ENCODE measurements at places on chromosomes 12 and 14.

GRCh38 chr12:47812797-47813510 lies 6.7 kb downstream of the HDAC7 start:
- no peak for DNase-seq

GRCh38 chr12:65923228-65923627 lies 98.9 kb downstream of the HMGA2 start:
- no peak for DNase-seq

DNA sequence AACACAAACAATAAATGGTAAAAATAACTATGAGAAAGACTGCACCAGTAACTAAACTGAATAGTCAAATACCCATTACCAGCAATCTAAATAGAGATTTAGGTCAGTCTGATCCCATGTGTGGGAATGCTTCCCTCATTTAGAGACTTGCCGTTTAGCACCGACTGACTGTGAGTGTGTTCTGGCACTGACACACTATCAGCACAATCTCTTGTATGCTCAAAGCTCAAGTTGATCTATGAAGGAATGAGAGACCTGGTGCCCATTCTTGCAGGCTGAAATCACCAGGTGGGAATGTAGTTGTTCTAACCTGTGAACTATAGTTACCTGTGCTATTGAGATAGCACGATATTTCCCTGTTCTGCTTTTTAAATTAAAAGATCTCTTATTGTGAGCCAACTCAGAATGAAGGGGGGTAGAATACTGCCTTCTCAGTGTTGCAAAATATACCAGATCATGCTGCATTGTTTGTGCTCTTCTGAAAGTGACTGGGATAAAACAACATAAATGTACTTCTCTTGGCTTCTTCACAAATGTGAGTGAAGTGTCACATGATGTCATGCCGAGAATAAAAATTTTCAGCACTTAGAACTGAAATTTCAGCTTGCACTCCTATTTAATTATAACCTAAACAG lies 99.6 kb downstream of the LIN7A start:
- DNase-seq = peak; percentile 57

DNA sequence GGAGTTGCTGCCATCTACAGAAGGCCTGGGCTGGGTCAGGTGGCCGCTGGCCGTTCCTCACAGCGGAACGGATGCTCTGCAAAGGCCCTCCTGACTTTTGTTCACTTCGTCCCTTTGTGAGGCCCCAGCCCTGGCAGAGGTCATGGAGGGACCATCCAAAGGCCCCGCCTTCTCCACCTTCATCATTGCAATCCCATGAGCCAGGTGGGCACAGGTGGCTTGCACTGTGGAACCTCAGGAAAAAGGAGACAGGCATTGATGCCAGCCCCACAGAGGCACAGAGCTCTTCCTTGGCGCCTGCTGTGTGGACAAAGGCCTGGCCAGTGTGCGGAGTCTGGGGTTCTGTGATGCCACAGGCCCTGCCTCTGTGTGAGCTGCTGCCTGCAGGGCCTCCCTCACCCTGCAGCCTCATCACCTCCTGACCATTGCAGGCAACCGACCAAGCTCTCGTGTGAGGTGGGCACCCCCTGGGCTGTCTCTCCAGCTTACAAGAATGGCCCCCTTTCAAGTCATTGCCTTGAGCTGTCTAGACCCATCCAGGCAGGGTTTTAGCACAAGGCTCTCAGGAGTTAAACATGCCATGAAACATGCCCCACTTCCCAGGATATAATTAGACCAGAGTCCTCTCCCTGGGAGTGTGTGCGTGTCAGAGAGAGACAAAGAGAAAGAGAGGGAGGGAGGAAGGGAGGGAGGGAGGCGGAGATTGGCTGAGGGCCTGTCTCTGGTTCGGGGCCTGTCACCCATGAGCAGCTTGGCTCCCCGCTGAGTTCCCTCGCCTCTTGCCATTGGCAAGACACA lies 19.3 kb downstream of the NFKBIA start:
- peak; percentile 95 for DNase-seq

DNA sequence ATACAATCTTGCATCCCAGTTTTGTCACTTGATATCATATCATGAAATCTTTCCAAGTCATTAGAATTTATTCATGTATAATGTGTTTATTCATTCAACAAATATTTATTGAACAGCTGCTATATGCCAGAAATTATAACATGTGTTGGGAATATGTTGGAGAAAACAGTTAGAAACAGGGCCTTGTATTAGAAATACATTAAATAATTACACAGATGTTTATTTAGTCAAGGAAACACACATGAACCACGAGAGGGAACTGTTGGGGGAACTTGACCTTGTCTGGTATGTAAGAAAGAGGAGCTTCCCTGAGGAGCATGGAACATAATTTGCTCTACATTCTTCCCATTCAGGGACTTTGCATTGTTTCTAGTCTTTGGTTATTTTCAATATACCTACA lies 191.7 kb upstream of the FRMD6 start:
- DNase-seq = no peak

DNA sequence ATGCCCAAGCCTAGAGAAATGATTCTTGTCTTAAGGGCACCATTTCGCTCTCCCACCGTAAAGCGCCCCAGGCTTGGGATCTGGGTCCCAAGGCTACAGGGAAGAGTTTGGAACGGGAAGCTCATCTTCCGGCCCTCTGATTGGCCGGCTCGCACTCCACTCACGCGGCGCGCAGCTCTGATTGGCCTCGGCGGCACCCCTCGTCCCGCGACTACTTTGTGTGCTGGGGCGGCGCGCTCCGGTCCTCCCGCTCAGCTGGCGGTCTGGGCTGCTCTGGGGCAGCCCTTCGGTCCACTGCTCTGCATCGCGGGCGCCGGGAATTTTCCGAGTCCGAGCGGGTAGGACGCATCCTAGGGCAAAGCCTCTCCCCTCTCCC lies 886 bp upstream of the FUT8 start:
- peak; percentile 82 for DNase-seq

DNA sequence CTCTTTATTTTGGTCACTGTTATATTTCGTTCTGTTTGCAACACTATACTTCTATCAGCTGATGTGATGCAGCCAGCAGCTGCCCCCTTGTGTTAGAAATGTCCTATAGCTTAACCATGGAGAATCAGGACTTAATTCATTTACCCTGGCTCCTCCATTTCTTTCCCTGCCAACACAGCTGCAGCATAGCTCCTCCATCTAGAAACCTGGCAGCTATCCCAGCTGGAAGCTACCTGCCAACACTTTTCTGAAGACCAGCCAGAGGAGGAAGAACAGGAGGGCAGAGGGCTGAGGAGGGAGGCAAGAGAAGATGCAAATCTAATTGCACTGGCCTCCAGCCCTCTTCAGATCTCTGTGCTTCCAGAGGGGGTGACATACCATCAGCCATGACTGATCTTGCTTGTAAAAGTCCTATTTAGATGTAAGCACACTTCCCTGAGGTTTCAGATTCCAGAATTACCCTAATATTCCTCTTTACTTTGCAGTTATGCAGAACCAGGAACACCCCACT lies 156.8 kb upstream of the TMEM260 start:
- DNase-seq = peak; percentile 77

GRCh38 chr12:67220065-67220464 lies 49.1 kb upstream of the CAND1 start:
- DNase-seq = no peak

DNA sequence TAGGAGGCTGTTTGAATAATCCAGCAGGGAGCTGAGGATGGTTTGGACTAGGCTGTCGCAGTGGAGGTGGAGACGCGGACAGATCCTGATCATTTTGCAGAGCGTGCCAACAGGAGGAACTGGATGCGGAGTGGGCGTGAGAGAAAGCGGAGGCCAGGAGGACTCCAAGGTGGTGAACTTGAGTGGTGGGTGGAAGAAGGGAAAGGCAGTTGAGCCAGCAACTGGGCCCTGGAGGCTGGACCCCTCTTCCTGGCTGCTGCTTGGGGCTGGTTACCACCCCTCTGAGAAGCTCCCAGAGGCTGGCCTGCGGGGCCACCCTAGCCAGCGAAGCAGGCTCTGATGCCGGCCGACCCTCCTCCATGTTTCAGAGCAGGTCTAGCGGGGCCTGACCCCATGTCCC lies 56.8 kb upstream of the KCNA1 start:
- DNase-seq = no peak

GRCh38 chr12:128394137-128394536 lies 127.2 kb downstream of the TMEM132C start:
- no peak for DNase-seq

- peak; percentile 55 for DNase-seq
Measured at GRCh38 chr12:68119724-68120211, 39.8 kb downstream of the IFNG start.

- no peak for DNase-seq
Measured at GRCh38 chr12:57989838-57990237, 48.5 kb downstream of the ATP23 start.

DNA sequence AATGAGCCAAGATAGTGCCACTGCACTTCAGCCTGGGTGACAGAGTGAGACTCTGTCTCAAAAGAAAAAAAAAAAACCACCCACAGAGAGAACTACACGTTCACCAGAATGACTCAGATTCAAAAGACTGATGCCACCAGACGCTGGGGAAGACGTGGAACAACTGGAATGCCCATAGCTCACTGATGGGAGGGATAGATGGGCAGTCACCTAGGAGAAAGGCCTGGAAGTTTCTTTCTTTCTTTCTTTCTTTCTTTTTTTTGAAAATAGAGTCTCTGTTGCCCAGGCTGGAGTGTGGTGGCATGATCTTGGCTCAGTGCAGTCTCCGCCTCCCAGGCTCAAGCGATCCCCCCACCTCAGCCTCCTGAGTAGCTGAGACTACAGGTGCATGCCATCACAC lies 10.0 kb upstream of the KLC1 start:
- no peak for DNase-seq

DNA sequence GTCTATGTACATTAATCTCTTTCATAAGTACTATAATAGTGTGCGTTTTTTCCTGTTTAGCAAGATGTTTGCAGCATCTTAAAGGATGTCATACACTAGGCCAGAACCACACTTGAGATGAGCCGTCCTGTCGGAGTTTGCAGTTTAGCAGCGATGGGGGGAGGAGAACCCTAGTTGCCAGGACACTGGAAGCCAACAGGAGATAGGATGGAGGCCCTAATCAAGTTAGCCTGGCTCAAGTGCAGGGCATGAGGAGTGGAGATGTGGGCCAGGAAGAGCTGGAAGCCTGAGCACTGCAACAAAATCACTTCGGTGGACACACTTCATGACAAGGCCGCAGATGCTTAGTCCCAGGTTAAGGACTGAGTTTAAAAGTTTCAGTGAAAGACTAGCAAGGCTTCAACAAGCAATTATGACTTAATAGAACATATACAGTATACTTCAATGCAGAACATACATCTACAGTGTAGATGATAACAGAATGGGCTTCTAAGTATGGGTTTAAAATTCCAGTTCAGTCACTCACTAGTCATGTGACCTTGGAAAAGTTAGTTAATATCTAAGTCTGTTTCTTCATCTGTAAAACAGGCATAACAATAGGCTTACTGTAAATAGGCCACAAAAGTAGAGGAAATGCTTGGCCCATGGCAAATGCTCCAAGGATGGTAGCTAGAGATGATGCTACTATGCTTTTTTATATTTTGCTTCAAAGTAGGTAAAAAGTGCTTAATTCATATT lies 77.1 kb downstream of the PTPN21 start:
- no peak for DNase-seq

GRCh38 chr12:103758310-103759089 lies 82.5 kb downstream of the NT5DC3 start:
- no peak for DNase-seq

DNA sequence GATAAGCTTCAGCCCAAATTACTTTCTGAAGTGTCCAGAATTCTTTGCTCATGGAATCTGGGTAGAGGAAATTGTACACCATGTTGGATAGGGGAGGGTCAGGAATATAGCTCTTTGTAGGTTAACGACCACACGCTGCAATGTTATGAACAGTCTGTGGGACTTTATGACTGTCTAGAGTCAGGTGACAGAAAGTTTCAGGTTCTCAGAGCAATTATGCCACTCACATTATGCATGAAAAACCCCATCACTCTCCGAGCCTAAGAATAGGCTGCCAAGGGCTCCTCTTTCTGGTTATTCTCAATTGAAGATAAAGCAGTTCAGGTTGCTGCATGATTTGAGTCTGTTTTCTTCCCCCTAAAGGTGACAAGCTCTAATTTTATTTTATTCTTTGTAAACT lies 430.9 kb downstream of the ATP23 start:
- DNase-seq = no peak

GRCh38 chr12:123151457-123152454 lies 866 bp upstream of the PITPNM2 start:
- peak; percentile 39 for DNase-seq

DNA sequence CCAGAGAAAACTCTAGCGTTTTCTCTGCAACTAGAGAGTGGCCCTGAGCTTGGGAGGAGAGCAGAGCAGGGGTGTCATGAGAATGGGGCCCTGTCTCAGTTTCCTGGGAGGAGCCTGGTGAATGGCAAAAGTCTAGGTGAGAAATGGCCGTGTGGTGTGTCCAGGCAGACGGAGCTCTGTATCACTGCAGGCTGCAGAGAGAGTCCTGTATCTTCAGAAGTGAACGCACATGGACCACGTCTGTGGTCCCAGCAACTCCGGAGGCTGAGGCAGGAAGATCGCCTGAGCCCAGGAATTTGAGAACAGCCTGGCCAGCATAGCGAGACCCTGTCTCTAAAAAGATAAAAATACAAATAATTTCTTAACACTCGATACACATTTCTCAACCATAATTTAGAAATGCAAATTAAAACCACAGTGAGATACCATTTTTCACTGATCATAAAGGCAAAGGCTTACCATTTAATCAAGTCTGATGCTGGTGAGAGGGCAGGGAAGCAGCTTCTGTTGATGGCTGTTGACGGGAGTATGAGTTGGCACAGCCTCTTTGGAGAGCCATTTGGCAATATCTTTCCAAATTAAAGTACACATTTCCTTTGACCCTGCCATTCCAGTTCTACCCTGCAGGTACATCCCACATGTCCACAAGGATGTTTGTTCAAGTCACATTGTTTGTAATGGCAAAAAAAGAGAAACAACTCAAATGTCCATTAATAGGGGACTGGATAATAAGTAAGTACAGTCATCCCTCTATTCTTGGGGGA lies 51.0 kb downstream of the NFKBIA start:
- peak; percentile 37 for DNase-seq

DNA sequence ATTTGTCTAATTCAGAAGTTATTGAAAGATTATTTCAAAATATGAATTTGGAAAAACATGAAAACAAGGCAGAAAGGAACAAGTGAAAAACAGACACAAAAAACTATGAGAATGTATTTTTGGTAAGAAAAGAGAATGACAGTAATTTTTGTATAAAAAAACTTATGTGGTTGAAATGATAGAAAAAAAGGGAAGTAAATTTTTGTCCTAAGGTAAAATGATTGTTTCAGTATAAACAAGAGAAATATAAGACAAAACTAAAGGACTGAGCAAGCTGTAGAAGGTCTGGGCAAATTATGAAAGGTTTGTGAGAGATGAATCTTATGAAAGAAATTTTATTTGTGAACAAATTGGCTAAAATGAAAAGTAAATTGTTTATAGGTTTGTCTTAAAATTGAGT lies 44.6 kb downstream of the CEP83 start:
- DNase-seq = no peak

DNA sequence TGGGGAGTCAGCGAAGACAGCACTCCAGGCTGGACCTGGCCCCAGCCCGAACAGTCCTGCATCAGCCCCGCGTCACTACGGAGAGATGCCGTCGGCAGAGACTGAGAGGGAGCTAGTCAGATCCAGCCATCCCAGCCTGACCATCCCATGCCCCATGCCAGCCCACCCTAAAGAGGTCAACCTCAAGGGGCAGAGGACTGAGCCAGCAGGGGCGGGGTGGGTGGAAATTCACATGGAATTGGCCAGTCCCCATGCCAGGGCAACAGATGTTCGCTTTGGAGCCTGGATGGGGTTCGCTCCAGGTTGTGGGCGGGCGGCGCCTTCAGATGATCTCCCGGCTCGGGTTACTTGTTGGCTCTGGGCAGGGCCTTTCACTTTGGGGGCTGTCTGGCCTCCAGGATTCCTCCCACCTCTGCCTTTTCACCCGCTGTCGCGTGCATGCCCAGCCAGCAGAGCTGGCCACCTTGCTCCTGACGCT lies 154.3 kb downstream of the TSPAN9 start:
- no peak for DNase-seq
